ENCODE measurements at places on chromosomes 7 and 10.
A peak's percentile ranks its signal among the peaks of the same experiment; 100 is the strongest.

GRCh38 chr10:3427347-3427746 is 254.8 kb upstream of the PITRM1 start:
- no peak for DNase-seq

DNA sequence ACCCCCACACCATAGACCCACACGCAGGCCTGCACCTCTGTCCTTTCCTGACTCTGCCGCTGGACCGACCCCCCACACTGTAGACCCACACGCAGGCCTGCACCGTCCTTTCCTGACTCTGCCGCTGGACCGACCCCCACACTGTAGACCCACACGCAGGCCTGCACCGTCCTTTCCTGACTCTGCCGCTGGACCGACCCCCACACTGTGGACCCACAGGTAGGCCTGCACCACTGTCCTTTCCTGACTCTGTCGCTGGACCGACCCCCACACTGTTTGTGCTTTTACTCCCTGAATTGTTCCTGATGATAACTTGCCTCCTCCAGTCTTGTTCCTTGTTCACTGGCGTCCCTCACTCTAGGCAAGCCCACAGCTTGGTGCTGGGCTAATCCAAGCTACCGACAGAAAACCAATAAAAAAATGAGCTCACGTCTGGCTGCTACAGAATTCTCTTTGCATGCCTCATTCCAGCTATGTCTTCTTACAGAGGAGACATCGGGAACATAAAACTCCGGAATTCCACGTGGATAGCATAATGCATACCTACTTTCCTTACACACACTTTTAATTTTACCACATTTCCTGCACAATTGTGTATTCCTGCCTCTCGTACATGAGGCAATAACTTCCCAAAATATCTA is 494.3 kb downstream of the PTPRN2 start:
- no peak for DNase-seq

DNA sequence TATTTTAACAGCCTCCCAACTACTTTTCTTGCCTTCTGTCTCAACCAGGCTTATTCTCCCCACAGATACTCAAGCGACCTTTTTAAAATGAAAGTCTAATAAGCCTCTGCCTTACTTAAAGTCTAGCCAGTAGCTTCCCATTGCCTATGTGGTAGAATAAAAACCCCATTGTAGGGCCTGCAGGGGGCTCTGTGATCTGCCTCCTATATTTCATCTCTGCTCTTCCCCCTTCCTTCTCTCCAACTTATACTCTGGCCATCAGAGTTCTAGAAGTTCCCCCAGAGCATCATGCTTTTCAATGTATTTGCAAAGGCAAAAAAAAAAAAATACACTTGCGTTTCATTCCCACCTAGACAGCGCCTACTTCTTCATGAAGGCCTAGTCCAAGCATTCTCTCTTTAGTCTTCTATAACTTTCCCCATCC is 167.7 kb upstream of the ADO start:
- peak; percentile 18 for DNase-seq

GRCh38 chr10:76899490-76899889 is 738.1 kb downstream of the KCNMA1 start:
- no peak for DNase-seq

- no peak for DNase-seq
These were observed 65.3 kb upstream of the MDFIC start for GRCh38 chr7:114856625-114857024.

DNA sequence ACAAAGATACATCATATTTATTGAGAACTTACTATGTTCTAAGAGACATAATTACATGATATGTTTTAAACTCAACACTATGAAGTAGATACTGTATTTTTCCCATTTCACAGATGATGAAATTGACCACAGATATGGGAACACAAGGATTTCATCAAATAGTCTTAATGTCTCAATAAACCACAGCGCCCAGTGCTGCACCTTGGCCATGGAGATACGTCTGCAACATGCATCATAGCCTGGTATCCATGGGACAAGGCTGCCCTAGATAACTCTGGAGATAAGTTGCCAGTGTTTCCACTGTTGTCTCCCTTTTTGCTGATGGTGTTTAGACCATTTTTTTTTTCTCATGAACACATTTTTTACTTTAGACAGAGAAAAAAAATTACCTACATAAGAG is 97.5 kb downstream of the GNAT3 start:
- DNase-seq, result no peak

DNA sequence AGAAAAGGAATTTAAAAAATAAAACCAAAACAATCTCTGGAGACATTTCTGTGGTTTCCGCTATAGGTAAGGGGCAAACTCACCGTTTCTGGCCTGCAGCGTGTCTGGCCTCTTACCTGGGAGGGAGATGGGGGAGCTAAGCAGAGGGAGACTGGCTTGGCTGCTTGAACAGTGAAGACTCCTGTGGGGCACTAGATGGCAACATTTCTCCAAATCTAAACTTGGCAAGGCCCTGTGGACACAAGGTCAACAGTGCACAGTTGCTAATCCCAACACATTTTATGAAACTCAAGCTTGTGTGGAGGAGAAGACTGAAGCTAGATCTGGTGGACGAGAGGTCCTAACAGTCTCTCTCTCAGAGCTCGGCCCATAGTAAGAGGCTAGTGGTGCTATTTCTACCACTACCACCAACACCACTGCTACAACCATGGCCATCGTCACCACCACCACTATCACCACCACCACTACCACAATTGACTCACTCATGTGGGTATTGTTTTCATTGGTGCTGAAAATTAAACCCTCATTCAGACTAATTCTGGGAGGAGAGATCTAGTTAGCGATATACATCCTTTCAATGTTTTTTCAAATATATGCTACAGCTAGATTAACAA is 28.4 kb upstream of the CDHR3 start:
- peak; percentile 57 for DNase-seq

DNA sequence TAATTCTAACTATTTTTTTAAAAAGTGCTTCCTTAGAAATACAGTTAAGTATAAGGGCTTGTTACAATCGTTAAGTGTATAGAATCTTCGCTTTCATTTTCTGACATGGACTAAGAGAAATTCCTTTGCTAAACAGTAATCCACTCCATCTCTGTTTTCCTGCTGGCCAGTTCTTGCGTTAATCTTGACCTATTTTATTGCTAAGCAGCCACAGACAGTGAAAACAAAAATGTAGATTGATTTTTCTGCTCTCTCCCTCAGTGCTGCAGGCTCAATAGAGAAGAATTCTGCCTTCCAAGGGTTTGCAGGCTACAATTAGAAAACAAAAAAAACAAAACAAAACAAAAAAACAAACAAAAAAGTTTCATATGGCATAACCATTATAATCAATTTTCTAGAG is 310.4 kb upstream of the ADARB2 start:
- DNase-seq, result no peak

DNA sequence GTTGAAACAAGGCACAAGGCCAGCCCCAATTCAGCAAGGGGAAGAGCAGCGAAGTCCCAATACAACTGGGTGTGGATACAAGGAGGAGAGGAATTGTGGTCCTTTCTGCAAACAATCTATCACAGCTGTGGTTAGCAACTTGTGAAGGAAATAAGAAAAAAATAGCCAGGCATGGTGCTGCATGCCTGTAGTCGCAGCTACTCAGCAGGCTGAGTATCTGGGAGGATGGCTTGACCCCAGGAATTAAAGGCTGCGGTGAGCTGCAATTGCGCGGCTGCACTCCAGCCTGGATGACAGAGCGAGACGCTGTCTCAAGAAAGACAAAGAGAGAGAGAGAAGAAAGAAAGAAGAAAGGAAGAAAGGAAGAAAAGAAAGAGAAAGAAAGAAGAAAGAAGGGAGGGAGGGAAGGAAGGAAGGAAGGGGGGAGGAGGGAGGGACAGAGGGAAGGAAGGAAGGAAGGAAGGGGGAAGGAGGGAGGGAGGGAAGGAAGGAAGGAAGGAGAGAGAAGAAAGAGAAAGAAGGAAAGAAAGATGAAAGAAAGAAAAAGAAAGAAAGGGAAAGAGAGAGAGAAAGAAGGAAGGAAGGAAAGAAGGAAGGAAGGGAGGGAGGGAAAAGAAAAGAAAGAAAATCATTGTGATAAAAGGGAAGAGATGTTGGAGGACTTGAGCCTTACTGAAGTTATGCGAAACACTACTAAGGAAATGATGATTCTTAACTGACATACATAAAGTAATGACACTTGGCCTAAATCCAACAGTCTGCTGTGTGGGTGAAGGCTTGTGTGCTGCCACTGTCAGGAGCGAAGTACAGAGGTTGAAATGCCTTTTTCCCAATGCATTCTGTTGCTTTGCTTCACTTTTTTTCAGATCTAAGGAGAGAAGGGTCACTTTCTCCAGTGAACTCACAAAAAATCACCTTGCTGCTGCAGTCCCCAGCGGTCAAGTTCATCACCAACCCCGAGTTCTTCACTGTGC is 117.0 kb upstream of the STK17A start:
- peak; percentile 59 for DNase-seq

GRCh38 chr7:132392713-132393112 is 183.6 kb downstream of the PLXNA4 start:
- no peak for DNase-seq

DNA sequence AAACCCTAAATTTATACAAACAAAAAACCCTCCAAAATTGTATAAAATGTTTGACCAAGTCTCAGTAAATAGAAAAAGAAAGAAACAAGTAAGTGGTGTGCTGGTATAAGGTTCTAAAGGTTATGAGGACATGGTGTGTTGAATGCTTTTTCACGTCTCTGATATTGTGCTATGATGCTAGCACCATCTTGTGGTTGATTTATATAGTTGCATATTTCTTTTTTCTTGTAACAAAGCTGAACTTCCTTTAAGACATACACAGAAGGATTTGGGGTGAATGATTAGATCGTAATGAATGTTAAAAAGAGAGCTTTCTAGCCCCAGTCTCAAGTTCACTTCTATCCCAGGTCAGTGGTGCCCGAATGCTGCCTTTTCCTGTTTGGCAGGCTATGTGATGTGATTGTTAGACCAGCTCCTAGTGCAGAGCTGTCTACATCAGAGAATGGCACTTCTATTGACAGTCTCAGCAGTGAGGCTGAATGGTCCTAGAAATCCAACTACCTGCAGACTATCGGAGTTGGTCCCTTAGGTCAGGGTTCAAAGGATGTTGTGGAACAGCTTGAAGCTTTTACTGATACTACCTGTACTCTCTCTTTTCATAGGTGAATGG is 25.0 kb downstream of the VTI1A start:
- DNase-seq, result peak; percentile 84

- no peak for DNase-seq
These were observed 160.3 kb upstream of the SEMA3A start for GRCh38 chr7:84354866-84355265.

DNA sequence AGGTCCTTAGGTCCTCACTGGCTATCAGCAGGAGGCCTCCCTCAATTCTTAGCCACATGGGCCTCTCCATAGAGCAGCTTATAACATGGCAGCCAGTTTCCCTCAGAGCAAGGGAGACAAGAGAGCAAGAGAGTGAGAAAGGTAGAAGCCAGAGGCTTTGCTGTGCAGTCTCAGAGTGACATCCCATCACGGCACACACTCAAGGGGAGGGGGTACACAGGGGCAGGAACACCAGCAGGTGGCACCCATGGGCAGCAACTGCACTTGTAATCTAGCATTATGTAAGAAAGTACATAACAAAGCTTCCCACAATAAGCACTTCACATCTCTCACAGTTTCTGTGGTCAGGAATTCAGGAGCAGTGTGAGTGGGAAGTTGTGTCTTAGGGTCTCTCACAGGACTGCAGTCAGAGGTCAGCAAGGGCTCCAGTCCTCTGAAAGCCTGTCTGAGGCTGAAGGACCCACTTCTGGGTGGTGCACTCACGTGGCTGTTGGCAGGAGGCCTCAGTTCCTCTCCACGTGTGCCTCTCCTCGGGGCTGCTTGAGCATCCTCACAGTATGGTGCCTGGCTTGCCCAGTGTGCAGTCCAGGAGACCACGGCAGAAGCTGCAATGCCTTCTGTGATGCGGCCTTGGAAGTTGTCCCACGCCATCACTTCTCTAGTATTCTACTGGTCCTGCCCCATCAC is 159.4 kb downstream of the OAT start:
- peak; percentile 61 for DNase-seq

GRCh38 chr7:107165341-107165740 is 3.5 kb upstream of the HBP1 start:
- DNase-seq, result no peak

DNA sequence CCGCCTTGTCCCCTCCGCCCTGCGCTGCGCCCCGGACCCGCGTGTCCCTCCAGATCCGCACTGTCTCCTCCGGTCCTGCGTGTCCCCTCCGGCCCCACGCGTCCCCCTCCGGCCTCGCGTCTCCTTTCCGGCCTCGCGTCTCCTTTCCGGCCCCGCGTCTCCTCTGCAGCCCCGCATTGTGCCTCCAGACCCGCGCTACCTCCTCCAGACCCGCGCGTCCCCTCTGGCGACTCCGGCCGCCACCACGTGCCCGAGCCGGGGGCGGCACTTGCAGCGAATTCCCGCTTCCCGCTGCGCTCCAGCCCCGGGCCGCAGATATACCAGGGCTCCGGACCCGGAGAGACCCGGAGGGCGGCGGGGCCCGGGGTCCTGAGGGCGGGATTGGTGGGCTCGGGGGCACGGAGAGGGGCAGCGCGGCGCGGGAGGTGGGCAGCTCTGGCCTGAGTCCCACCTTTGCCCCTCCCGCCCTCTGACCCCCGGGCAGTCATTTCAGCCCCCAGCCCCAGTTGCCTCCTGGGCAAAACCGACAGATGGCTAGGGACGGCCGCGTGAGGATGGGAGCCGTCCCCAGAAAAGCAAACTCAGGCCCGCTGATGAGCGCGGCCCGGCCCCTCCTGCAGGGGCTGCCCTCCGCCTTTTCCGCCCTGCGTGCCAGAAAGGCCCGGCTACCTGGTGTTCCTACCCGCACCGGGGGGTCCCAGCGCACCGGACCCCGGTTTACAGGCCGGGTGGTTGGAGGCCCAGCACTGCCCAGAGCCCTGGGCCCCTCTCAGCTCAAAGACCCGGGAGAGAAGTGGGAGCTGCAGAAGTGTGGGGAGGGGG is 56.5 kb downstream of the RBM17 start:
- DNase-seq, result no peak

DNA sequence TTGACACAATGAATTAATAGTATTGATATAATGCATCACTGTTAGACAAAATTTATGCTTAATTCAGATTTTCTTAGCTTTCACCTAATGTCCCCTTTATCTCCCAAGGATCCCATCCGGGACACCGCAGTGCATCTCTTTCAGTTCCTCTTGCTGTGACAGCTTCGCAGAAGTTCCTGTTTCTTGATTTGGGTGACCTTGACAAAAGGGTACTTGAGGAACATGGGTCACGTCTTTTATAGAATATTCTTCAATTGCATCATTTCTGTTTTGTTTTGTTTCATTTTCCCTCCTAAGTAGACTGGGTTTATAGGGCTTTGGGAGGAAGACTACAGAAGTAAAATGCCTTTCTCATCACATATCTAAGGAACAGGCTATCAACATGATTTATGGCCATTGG is 453.2 kb downstream of the DPP6 start:
- no peak for DNase-seq

GRCh38 chr10:110547139-110547761 is 20.2 kb upstream of the SMC3 start:
- DNase-seq, result peak; percentile 90

- no peak for DNase-seq
These were observed 487.4 kb upstream of the CELF2 start for GRCh38 chr10:10530313-10530712.

- DNase-seq, result no peak
These were observed 57.4 kb downstream of the MINDY4 start for GRCh38 chr7:30828591-30828990.

DNA sequence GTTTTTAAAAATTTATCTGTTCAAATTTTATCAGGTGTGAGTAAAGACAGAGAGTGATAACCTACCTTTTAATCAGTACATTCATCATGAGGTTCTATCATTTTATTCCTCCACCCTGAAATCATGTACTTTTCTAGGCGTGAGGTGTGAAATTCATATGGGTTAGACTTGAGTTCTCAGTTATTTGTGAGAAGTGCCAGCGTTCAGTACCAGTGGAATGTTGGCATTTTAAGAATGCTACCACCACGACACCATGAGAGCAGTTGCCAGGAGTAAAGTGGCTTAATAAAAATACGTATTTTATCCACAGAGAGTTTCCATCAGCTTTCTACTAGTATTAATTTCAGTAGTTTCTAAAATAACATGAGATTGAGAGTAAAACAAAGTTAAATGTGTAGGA is 104.1 kb upstream of the FERD3L start:
- DNase-seq, result no peak
